Stimulated activated CD8-positive, alpha-beta memory T cell treated with anti-CD3 and anti-CD28 coated beads, Interleukin-7, amount 100 ng/mL, for 4 hours (primary cell): ENCODE measurements at places on chromosomes 4 and X.

GRCh38 chr4:168039593-168039992 is 52.7 kb upstream of the ANXA10 start:
- no peak for DNase-seq

DNA sequence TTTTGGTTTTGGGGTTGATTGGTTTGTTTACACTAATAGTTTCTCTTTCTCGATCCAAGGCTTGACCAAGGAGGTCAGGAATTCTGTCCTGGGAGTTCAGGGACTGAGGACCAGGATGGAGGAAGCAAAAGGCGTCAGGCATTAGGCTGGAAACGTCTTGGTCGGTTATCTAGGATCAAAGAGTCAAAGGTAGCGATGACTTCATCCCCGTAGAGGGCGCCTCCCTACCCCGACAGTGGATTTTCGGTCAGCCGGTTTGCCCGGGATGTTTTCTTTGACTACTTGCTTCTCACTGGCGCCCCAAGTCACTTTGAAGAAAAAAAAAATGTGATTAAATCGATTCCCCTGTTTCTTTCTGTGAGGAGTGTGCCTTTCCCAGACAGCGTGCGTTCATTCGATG is 980 bp upstream of the FHDC1 start:
- no peak for DNase-seq

GRCh38 chr4:3709846-3710441 is 56.2 kb upstream of the ADRA2C start:
- no peak for DNase-seq

DNA sequence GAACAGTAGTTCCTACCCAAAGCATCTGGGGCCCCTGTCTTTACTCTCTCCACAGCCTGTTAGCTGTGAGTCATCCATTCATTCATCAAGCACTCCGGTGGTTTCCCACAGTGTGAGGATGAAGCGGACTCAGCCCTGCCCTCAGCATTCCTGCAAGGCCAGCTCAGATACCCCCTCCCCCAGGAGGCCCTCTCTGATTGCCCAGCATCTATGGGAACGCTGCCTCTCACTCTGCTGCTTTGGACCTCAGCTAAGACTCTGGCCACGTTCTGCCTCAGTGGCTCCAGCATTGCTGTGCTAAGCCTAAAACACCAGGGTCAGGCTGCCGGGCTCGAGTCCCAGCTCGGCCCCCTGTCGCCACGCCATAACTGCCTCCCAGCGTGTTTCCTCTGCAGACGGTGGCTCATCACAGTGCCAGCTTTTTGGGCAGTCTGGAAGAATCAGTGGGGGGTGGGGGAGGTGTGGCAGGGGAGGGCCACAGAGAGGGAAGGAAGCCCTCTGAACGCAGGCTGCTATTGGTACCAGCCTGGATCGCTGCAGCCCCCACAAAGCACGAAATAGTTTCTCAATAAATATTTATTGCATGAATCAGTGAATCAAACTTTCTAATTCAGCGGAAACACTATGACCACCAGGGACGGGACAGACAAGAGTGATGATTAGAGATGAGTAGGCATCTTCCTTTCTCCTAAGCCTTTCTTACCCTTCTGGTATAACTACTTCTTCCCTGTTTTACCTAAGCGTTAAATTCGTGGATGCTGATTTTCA is 74.4 kb downstream of the SORCS2 start:
- DNase-seq: no peak

GRCh38 chr4:36872679-36873078 is 371.9 kb upstream of the NWD2 start:
- no peak for DNase-seq

- no peak for DNase-seq
These were observed 144.5 kb downstream of the SMIM20 start for GRCh38 chr4:26058537-26058936.

GRCh38 chr4:36891971-36892370 is 352.6 kb upstream of the NWD2 start:
- no peak for DNase-seq
